ENCODE measurements at places on chromosomes 3 and 15.

- DNase-seq = no peak
These were observed 67.6 kb upstream of the RAP2B start for GRCh38 chr3:153094386-153094785.

- DNase-seq = no peak
These were observed 19.4 kb upstream of the SPTBN5 start for GRCh38 chr15:41913256-41913655.

- no peak for DNase-seq
These were observed 11.3 kb downstream of the SEMA4B start for GRCh38 chr15:90212221-90213098.

- DNase-seq = no peak
These were observed 21.1 kb upstream of the PDE8A start for GRCh38 chr15:84960391-84961113.

GRCh38 chr3:178804606-178805005 lies 267.0 kb downstream of the ZMAT3 start:
- no peak for DNase-seq
